ENCODE measurements at places on chromosomes 6 and 20. TPM values are rescaled to one million over a fixed set of nuclear protein-coding genes. Genes with fewer than 3 reads are reported as not detected.

The IRF4 gene
- total RNA-seq, result 0.32 TPM

The PANK2 gene
- total RNA-seq, result 59.2 TPM

The BPIFA2 gene
- total RNA-seq, result not detected

The DBNDD2 gene
- total RNA-seq, result 28.0 TPM

The OVOL2 gene
- 0.20 TPM for total RNA-seq

The HS3ST5 gene
- not detected for total RNA-seq

The SALL4 gene
- 1.3 TPM for total RNA-seq

The MYLK4 gene
- total RNA-seq, result 0.14 TPM

The WDR46 gene
- total RNA-seq, result 58.4 TPM

The HLA-DMA gene
- total RNA-seq, result 3.7 TPM

The TP53TG5 gene
- not detected for total RNA-seq

The PNPLA1 gene
- not detected for total RNA-seq

The HLA-DOB gene
- 0.14 TPM for total RNA-seq

The ADGRB3 gene
- total RNA-seq, result not detected

The HLA-DRB5 gene
- total RNA-seq, result not detected

The HTR1E gene
- not detected for total RNA-seq

The ZSWIM3 gene
- 1.5 TPM for total RNA-seq

The F13A1 gene
- total RNA-seq, result not detected

The PRDM13 gene
- total RNA-seq, result 1.1 TPM

The KIF25 gene
- total RNA-seq, result 0.07 TPM

The PROKR2 gene
- total RNA-seq, result not detected

The ZHX3 gene
- 4.0 TPM for total RNA-seq

The PTGIS gene
- 0.05 TPM for total RNA-seq

The DPPA5 gene
- not detected for total RNA-seq

The SMPD2 gene
- total RNA-seq, result 13.6 TPM

The SSTR4 gene
- not detected for total RNA-seq

The PTCHD4 gene
- total RNA-seq, result 0.07 TPM

The RBM24 gene
- total RNA-seq, result 13.1 TPM

The PI3 gene
- 2.3 TPM for total RNA-seq

The SLC22A2 gene
- total RNA-seq, result not detected

The ZNF334 gene
- not detected for total RNA-seq

The GPR63 gene
- total RNA-seq, result 0.68 TPM

The CTAGE9 gene
- total RNA-seq, result not detected

Data from A549 treated with DMSO at 1 μM for 4 hours (cell line).